ENCODE measurements at places on chromosomes 2 and 18. TPM values are rescaled to one million over a fixed set of nuclear protein-coding genes. Genes with fewer than 3 reads are reported as not detected.

GRCh38 chr18:25595274-25596060, 243.5 kb upstream of the ZNF521 start:
- DNase-seq, result no peak

DNA sequence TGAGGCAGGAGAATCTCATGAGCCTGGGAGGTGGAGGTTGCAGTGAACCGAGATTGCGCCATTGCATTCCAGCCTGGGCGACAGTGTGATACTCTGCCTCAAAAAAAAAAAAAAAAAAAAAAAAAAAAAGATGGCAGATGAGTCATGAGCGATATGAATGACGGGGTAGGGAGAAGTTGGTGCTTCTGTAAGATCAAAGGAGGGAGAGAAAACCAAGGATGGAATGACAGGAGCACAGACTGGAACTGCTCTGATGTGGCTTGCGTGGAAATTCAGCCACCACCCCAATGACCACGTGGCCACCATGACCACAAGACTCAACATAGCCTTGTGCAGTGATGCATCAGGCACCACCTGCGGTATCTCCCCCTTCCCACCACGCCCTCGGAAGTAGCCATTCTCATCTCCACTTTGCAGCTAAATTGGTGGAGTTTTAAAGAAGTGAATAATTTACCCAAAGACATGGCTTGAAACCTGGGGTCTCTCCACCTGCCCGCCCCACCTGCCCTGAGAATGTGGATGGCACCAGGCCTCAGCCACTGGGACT, 96.0 kb downstream of the ACKR3 start:
- DNase-seq, result no peak

DNA sequence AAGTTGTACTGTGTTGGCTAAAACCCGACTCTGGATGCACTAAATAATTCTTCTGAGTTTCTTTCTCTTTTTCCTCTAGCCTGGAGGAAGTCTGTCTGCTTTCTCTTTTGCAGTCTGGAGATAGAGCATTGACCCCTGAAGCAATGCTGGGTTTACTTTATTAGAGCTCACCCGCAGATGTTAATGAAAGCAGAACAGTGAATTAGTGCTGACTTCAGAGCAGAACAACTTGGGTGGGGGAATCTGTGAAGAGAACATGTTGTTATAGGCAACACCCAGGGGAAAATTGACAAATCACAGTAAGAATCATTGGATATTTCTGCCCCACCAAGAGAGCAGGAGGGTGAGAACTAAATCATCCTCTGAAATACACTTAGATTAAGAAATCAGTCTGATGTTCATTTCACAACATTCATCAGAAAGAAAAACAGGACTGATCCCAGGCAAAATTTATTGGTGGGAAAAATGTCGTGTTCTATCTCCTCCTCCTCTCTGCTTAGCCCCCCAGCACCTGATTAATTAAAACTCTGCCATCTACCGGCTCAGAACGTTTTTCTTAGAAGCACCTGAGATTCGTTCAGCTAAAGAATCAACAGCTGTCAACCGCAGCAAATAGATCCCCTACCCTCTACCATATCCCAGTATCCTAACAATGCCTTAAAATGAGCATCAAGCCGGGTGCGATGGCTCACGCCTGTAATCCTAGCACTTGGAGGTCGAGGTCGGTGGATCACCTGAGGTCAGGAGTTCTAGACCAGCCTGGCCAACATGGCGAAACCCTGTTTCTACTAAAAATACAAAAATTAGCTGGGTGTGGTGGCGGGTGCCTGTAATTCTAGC, 165.1 kb downstream of the FMNL2 start:
- no peak for DNase-seq

- DNase-seq, result no peak
Observed at GRCh38 chr2:235674812-235675211, 181.0 kb downstream of the AGAP1 start.

- no peak for DNase-seq
Observed at GRCh38 chr2:232519581-232520438, at the start of gene PRSS56. Gene PRSS56 (plus strand): TSS chr2:232520388. CDS start chr2:232520599, 211 bp downstream.

MYO5B gene
- total RNA-seq, result 2.4 TPM

HSPD1 gene
- total RNA-seq, result 108 TPM
